ENCODE measurements at places on chromosomes 13 and 19. TPM values are rescaled to one million over a fixed set of nuclear protein-coding genes. Genes with fewer than 3 reads are reported as not detected.

The SLITRK1 gene
- total RNA-seq: 29.6 TPM

The OR7A5 gene
- not detected for total RNA-seq

The BSPH1 gene
- total RNA-seq: not detected

The KLK14 gene
- total RNA-seq: not detected

The ZNF492 gene
- total RNA-seq: 4.4 TPM

The RFXANK gene
- total RNA-seq: 14.5 TPM

The NANOS3 gene
- total RNA-seq: 5.6 TPM

The DDA1 gene
- 10.0 TPM for total RNA-seq

The PNMA8B gene
- 17.5 TPM for total RNA-seq

The GNA15 gene
- total RNA-seq: 1.9 TPM

The NCCRP1 gene
- total RNA-seq: not detected

The F2RL3 gene
- under 0.01 TPM for total RNA-seq

The SHISA7 gene
- total RNA-seq: 4.2 TPM

The FKBP8 gene
- 118 TPM for total RNA-seq

Data from occipital lobe (tissue), 3 donors.